ENCODE measurements at places on chromosomes 12 and 14. TPM values are rescaled to one million over a fixed set of nuclear protein-coding genes. Genes with fewer than 3 reads are reported as not detected.

- no peak for DNase-seq
Measured at GRCh38 chr12:108218921-108219320, 89.8 kb downstream of the WSCD2 start.

DNA sequence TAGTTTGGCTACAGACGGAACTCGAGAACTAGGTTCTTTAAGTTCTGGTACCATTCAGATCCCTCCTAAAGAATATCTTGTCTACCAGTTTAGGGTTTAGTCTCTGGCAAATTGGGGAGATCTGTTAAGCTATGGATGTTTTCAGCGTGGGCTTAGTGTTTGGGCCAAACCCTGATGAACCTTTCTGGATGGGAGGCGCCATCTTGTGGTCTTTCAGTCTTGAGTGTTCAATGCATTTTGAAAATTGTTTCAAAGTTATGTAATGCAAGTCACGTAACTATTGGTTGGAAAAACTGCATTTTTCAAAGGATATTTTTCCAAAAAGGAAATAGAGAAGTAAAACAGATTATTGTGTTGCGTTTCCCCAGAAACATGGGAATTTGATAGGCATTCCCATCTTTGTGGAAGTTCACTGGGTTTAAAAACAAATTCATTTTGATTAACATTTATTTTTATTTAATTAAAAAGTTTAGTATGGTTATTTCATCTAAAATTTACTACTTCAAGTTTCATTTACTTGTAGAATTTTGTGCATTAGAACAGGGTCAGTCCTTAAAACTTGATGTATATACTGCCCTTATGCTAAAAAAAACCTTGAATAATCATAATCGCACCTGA is 169.0 kb downstream of the PRIMA1 start:
- no peak for DNase-seq

Gene TNS2
- 114 TPM for total RNA-seq

DNA sequence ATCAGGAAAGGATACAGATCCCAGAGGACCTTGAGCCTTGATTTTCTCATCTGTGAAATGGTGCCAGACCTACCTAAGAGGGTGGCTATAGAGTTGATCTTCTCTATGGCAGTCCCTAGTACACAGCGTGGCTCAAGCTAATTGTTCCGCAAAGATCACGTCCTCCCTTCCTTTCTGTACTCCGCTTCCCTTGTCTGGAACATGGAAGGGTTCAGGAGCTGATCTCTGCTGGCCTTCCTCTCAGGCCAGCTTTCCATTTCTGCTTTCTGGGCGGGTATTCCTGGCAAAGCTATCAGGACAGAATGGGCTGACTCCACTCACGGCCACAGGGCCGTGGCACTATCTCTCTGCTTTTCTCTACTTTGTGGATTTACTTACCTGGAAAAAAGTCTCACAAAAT is 6.5 kb downstream of the CAMKK2 start:
- DNase-seq, result no peak

DNA sequence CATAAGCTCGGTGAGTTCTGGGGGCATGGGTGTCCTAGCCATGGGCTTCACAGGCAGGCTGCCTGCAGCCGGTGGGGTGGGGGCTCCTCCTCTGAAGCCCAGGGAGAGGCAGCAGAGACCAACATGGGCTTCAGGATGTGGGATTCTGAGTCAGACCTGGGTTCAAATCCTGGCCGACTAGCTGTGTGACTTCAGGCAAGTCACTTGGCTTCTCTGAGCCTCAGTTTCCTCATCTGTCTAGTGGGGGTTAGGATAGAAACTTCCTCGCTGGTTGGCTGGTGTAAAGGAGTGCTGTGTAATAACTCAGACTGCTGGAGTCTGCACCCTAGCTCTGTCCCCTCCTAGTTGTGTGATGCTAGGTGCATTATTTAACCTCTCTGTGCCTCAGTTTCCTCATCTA is 12.2 kb downstream of the RNFT2 start:
- no peak for DNase-seq

DNA sequence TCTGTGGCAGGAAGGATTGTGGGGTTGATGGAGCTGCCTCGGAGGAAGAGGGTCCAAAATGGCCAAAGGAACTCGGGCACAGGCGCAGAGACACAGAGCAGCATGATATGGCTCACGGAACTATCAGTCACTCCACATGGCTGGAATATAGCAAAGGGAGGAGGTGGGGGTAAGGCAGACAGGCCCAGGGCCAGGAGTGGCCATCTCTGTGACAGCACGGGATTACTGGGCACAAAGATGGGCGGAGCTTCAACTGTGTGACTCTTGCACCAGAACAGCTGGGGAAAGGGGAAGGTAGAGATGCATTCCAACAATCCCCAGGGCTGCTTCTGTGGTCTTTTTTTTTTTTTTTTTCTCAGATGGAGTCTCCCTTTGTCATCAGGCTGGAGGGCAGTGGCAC is 24.8 kb upstream of the EML1 start:
- DNase-seq, result peak; percentile 67

- DNase-seq, result peak; percentile 67
Measured at GRCh38 chr14:34722723-34723545, 8.5 kb upstream of the CFL2 start.

- DNase-seq, result no peak
Measured at GRCh38 chr14:72611506-72611905, 282.4 kb downstream of the DPF3 start.

Gene NEUROD4
- total RNA-seq, result not detected

- DNase-seq, result no peak
Measured at GRCh38 chr12:122937622-122938091, 28.6 kb downstream of the ABCB9 start.

- DNase-seq, result no peak
Measured at GRCh38 chr12:46244997-46245396, 23.8 kb downstream of the SLC38A1 start.

DNA sequence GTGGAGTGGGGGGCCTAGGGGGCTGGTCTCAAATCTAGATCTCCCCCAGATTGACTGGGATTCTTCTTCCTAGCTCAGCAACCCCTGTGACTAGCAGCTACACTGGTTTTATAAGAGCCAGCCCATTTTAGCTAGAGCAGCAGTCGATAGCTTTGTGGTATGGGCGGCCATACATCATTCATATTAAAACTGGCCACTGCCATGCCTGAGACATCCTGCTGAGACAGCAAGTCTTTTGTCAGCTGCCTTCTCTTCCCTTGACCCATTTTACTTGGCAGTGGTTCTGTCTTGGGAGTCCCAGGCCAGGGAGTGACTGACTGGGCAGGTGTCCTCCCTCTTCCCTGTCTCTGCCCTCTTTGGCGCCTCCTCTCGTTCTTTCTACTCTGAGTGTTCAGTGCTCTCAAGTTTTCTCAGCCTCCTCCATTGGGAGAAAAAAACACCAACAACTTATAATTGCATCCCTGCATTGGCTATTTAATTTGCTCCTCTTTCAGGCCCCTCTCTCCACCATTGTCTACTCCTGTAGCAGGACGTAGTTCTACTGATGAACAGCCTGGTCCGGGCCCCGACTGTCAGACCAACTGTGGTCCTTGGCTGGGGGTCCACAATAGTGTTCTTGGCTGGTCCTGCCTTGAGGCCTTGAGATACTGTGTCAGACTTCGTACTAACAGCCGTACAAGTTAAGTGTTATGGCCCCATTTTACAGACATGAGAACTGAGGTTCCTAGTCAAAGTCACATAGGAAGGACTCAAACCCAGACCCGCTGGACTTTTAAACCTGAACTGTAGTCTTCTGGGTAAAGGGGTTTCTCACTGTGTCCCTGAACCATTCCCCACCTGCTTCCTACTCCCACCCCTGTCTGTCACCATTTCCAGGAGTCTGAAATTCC is 18.3 kb upstream of the JDP2 start:
- no peak for DNase-seq

DNA sequence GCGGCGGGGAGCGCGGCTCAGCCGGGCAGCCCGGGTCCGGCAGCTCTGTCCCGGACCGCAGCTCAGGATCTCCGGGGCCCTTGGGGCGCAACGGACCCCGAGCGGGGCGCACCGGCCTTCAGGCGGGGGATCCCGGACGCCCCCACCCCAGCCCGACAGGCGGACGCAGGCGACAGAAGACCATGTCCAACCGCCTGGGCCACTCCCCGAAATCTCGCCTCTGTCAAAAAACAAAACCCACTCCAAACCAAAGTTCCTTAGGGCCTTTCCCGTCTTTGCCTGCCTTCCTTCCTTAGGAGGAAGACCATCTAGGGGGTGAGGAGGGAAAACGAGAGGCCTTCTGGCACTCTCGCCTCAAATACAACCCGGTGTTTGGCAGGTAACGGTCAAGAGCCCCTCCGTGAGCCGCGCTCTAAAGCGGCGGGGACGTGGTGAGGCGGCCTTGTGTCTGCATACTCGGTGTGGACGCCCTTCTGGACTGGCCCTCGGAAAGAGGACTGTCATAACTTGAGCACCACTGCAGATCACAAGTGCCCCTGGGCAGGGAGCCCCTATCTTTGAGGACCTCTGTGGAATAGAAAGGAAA is 604 bp downstream of the HCFC2 start:
- peak; percentile 66 for DNase-seq

- DNase-seq, result no peak
Measured at GRCh38 chr14:92637228-92637627, 111.2 kb downstream of the LGMN start.

DNA sequence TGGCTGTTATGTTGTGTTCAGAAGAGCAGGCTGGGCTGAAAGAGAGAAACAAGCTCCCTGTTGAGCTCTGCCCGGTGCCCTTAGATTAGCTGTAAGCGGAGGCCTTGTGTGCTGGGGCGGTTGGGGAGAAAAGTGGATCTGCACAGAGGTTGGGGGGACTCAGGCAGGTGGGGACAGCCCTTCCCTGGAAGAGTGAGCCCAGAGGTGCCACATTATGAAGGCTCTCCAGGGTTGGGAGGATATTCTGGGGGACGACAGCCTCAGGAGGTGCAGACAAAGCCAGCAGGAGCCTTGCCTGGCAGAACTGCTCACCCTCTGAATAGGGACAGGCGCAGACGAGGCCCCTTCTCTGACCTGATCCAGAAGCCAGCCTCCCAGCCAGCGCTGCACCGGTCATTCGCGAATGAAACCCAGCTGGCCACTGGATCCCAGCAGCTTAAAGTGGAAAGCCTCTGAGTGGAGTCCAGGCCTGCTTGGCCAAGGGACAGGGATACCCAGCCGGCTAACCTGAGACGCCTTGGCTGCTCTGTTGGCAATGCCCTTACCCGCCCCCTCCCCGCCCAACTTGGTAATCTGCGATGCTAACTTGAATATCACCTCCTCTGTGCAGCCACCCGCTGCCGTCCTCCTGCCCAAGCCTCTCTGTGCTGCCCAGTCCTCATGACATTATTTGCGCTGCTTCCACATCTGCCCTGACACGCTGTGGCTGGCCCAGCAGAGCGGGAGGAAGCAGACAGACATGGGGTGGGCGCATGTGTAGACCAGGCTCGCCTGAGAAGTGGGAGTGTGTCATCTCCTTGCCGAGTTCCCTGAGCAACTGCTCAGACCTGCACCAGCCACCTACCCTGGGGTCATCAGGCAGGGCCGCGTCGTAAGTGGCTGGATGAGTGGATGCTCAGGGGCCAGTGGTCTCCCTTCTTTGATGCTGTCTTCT is 5.6 kb downstream of the HIP1R start:
- DNase-seq, result no peak

DNA sequence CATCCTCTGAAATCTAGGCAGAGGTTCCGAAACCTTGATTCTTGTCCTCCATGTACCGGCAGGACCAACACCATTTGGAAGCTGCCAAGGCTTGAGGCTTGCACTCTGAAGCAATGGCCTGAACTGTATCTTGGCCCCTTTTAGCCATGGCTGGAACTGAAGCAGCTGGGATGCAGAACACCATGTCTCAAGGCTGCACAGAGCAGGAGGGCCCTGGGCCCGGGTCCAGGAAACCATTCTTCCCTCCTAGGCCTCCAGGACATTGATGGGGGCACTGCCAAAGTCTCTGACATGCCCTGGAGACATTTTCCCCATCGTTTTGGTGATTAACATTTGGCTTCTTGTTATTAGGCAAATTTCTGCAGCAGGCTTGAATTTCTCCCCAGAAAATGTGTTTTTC is 198.7 kb downstream of the EFCAB11 start:
- peak; percentile 68 for DNase-seq

Gene NDRG2
- total RNA-seq, result 224 TPM

GRCh38 chr12:132776816-132777568 is 15.4 kb upstream of the ANKLE2 start:
- DNase-seq, result peak; percentile 82

Data from sigmoid colon (tissue), 7 donors.